ENCODE measurements at places on chromosomes 4 and X.
A peak's percentile ranks its signal among the peaks of the same experiment; 100 is the strongest.

GRCh38 chrX:11328134-11328533 lies 34.9 kb downstream of the AMELX start:
- no peak for DNase-seq

DNA sequence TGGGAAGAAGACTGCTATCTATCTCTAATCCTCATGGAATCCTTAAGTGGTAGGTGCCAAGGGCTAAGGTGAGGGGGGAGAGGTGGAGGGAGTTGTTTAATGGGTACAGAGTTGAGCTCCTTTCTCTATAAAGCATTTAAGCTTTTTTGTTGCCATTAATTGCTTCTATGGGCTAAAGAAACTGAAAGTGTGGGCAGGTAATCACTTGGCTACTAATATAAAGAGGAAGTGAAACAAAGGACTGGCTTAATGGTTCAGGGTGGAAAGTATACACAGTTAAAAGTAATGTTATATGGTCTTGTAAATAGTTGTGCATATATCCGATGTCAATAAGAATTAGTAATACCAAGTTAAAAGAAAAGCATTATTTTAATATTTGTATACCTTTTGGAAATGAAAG lies 83.9 kb downstream of the POLA1 start:
- no peak for DNase-seq

DNA sequence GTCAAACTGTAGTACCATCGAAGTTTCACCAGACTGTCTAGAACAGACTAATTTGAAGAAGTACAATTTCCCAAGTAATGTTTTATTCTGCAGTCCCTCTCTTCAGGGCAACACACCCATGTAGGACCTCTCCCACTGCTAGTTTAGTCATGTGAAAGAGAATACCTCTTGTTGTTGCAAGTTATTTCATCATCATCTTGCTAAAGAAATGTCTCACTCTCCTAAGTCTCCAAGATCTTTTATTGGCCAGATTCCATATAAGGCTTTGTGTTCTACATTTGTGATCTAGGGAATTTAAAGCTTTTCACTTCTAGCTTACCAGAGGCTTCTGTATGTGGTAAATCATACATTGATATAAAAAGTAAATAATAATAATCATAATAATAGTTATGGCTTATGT lies 745.3 kb upstream of the MAGEB2 start:
- DNase-seq, result no peak

- no peak for DNase-seq
Measured at GRCh38 chr4:52989865-52990264, 127.7 kb downstream of the RASL11B start.

DNA sequence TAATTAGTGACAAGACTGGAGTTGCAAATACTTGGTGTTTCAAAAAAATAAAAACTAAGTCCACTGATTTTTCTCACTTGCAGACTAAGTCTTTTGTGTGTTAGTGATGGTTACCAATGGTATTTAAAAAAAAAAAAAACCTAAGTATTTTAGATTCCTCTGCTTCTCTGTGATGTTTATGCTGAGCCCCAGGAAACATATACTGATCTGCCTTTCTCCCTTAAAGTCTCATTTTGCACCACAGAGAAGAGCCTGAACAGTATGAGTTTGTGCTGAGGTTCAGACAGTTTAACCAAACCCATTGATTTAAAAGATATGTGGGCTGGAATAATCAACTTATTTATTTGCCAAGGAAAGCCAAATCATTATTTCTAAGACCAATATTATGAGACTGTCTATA lies 1305.0 kb downstream of the PCDH18 start:
- no peak for DNase-seq

GRCh38 chr4:137122876-137123275 lies 409.4 kb downstream of the PCDH18 start:
- no peak for DNase-seq

DNA sequence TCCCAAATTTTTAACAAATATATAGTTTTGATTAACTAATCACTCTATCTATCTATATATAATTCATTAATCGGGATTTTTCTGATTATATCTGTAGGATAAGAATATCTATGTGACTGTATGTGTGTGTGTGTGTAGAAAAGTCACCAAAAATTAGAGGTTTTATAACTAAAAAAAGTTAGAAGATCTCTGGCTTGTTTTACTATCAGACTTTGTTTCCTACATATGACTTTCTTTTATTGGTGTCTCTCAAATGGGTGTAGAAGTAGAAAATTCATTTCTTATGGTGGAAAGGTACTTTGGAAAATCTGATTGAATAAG lies 26.7 kb upstream of the TMPRSS11D start:
- DNase-seq, result no peak

DNA sequence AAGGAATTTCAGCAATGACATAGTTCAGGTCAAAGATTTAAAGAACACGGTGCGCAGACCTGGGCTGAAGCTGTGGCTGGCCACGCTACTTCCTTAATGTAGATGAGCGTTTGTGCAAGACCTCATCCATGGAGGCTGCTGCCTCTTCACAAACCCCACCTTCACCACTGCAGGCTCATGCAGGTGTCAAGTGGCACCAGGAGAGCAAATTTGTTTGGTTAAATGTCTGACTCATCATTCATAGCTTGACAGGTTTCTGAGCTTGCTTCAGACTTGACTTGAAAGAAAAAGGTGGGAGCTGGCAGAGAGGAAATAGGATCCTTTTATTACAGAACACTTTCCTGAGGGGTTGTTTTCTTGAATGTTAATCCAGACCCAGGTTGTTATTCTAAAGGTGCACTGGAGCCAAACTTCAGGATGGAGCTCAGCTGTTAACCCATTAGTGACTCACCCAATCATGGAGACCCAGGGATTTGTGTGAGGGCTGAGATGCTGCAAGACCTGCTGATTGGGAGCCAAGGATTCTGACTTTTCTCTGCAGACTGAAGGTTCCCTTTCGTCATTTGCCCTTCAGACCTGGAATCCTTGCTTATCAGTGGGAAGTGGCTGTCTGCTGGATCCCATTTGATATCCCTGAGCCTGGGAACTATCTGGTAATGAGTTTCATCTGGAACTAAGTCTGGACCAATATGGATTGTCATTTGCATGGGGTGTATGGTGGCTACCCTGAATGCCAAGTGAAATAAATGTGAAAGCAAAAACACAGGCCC lies 315.3 kb downstream of the PTTG2 start:
- peak; percentile 33 for DNase-seq

- no peak for DNase-seq
Measured at GRCh38 chrX:149010853-149011224, 494.3 kb downstream of the IDS start.

DNA sequence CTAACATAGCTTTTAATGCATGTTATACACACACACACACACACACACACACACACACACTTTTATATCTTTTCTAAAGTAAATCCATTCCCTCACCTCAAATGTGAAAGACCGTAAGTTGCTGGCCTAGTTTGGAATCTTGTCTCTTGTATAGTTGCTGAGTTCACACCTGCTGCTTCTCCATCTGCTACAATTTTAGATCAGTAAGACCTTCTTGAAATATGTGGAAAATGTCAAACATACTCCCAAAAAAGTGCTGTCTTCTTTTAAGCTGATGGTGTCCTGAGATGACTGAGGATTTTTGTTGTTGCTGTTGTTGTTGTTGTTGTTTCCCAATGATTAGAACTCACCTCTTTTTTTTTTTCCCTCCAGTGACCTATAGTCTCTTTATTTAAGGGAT lies 121.3 kb downstream of the SNCA start:
- DNase-seq, result no peak

DNA sequence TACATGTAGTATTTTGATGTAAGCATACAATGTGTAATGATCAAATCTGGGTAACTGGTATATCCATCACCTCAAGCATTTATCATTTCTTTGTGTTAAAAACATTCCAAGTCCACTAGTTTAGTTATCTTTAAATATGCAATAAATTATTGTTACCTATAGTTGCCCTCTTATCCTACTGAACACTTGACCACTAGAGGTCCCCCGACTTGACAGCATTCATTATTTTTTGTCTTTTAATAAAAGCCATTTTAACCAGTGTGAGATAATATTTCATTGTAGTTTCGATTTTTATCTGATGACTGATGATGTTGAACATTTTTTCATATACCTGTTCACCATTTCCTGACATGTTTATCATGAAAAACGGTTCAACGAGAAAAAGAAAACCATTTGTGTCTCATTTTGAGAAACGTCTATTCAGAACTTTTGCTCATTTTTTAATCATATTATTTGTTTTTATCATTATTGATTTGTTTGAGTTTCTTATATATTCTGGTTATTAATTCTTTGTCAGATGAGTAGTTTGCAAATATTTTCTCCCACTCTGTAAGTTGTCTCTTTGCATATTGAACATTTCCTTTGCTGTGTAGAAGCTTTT lies 199.0 kb upstream of the CXXC4 start:
- no peak for DNase-seq

GRCh38 chr4:119041951-119042560 lies 93.6 kb upstream of the MYOZ2 start:
- peak; percentile 91 for DNase-seq

- peak; percentile 9 for DNase-seq
Measured at GRCh38 chrX:91137883-91138282, 296.8 kb upstream of the PABPC5 start.

DNA sequence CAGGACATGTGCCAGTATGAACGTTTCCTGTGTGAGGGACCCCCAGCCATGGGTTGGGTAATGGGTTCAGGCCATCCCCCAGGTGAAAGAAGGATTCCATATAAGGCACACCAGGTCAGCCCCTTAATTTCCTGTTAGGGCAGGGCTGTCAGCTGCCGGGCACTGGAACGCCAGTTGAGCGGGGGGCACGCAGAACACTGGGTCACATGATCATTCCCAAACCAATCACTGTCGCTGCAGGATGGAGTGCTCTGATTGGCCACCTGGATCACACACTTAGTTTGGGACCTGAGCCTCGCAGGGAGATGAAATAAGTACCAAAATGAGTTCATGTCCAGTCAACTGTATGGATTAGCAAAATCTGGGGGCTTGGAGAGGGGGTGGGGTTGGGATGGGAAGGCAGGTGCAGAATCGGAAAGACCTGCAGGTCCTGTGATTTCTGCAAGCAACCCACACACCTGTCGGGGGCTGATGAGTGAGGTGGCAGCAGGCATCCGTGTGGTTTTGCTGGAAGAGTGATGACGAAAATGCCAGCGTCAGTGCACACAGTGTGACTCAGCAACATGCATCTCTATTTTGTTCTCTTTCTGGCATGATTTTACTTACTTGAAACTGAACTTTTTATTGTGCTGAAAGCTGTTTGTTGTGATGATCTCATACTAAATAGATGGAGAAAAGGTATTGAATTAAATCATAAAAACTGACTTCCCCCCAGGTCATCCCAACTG lies 32.2 kb downstream of the RNF212 start:
- DNase-seq, result no peak

- DNase-seq, result peak; percentile 74
Measured at GRCh38 chr4:15001248-15001868, 923 bp upstream of the CPEB2 start.

DNA sequence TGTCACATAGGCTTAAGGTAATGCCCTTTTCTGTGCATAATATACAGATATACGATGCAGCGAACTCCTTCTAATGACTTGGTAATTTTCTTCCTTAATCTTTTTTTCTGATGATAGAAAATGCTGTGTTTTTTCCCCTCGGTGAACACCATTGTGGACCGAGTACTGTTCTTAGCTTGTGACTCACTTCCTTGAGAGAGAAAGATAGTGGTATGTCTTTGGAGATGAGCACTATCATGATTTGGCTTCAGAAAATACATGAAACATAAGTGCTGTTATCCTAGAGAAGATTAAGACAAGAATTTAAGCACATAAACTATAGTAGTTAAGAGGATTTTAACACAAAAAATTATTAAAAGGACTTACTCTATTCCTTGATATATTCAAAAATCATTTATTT lies 63.9 kb downstream of the RS1 start:
- DNase-seq, result no peak

GRCh38 chr4:120526033-120526432 lies 396.5 kb downstream of the PRDM5 start:
- DNase-seq, result peak; percentile 9

GRCh38 chr4:16731776-16732380 lies 166.6 kb downstream of the LDB2 start:
- DNase-seq, result no peak

DNA sequence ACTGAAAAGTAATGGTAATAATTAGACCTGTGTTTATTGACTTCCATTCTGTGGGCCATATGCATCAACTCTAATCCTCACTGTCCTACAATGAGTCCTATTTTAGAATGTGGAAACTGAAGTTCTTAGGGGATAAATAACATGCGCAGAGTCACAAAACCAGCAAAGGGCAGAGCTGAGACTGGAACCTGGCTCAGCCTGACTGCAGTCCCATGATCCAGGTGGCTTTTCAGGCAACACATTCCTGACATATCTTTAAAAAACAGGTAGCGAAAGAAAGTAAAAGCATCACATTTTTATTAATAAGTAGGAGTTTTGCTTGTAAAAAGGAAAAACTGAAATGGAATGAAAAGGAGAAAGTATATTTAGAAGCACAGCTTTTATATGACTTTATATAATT lies 34.7 kb upstream of the PRSS48 start:
- DNase-seq, result no peak

- no peak for DNase-seq
Measured at GRCh38 chr4:121189326-121190215, 25.4 kb upstream of the TNIP3 start.

- DNase-seq, result no peak
Measured at GRCh38 chr4:73505567-73505966, 24.0 kb downstream of the AFM start.

DNA sequence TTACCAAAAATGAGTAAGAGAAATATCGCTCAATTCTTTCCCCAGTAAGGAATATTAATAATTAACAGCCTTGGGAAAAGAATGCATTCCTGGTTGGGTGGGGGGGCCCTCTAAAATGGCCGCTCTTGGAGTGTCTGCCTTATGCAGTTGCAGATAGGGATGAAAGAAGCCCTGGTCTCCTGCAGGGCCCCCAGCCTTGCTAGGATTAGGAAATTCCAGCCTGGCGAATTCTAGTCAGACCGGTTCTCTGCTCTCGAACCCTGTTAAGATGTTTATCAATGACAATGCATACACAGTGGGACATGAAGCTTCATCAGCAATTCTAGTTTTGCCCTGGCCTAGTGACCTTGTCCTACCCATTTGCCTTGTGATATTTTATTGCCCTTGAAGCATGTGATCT lies 1047.7 kb upstream of the GRID2 start:
- no peak for DNase-seq

DNA sequence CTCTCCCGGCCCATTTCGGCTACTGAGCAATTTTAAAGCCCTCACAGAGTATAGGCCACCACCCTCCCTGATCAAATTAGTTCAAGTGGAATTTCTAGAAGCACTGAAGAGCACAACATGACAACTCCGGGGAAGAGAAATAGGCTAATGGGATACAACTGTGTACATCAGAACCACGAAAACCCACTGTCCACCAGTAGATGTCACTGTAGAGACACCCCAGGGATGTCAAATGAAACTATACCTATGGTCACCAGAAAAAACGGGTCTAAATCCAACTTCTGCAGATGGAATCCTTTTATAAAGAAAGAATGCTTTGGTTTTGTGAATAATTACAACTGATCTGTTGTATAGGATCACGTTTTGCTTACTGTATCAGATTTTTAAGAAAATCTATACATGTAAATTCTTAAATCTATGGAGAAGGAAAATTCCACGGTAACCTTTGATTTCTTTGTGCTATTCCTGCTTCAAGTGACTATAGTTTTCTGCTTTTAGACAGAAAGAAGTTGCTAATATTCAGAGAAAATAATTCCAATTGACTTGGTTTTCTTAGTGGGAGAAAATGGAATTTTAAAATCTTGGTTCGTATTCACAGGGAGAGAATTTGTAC lies 29.5 kb upstream of the MAP3K15 start:
- peak; percentile 73 for DNase-seq
